A549 (cell line): ENCODE measurements at places on chromosomes 16 and 17.
A peak's percentile ranks its signal among the peaks of the same experiment; 100 is the strongest.

- no peak for DNase-seq
Measured at GRCh38 chr17:56177361-56177760, 24.1 kb downstream of the ANKFN1 start.

DNA sequence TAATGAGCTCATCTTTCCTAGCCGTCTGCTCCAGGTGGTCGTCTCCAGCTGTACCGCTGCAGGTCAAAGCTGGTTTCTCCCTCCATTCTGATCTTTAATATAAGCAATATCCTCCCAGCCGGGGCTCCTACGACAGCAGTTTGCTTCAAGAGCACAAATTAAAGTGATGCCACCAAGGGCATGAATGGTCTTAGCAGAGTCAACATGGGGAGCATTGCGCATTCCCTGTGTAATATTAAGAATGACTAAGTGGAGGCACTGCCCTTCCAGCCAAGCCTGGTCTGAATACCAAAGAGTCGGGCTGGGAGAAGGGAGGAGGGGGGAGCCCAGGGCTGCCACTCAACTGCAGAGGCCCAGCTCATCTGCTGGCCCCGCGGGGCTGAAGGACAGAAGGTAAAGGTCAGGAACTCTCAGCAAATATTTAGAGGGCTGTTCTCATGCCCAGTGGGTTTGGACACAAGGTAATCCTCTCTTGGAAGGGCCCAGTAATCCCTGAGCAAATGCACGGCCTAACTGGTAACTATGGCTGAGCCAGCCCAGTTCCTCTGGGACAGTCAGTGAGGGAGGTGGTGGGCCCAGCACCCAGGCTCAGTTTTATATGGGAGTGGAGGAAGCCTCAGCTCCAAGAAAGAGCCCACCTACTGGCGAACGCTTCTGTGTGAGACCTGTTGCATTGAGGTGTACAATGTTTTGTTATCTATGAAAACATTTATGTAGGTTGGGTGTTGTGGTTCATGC is 121.2 kb downstream of the IRX3 start:
- DNase-seq = peak; percentile 25

- no peak for DNase-seq
Measured at GRCh38 chr16:26149364-26150190, 457.8 kb downstream of the HS3ST4 start.

GRCh38 chr17:73749928-73750605 is 105.8 kb upstream of the SDK2 start:
- no peak for DNase-seq

- no peak for DNase-seq
Measured at GRCh38 chr17:81640011-81640410, 3.0 kb downstream of the TSPAN10 start.

DNA sequence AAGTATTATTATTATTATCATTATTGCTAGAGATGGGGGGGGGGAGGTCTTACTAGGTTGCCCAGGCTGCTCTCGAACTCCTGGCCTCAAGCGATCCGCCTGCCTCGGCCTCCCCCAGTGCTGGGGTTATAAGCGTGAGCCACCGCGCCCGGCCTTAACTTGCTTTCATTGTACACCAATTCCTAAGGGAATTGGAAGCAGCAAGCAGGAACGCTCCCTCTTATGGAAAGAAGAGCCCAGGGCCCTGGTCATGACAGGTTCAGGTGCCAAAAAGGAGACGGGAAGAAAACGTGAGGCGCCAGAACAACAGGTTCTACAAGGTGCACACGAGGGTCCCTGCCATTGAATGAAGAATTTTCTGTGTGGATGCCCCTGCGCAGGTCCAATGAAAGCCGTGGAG is 540 bp upstream of the RPL38 start:
- no peak for DNase-seq

GRCh38 chr17:59439262-59439661 is 107.8 kb downstream of the YPEL2 start:
- DNase-seq = no peak

GRCh38 chr16:2881783-2882649 is 999 bp upstream of the FLYWCH2 start:
- no peak for DNase-seq

DNA sequence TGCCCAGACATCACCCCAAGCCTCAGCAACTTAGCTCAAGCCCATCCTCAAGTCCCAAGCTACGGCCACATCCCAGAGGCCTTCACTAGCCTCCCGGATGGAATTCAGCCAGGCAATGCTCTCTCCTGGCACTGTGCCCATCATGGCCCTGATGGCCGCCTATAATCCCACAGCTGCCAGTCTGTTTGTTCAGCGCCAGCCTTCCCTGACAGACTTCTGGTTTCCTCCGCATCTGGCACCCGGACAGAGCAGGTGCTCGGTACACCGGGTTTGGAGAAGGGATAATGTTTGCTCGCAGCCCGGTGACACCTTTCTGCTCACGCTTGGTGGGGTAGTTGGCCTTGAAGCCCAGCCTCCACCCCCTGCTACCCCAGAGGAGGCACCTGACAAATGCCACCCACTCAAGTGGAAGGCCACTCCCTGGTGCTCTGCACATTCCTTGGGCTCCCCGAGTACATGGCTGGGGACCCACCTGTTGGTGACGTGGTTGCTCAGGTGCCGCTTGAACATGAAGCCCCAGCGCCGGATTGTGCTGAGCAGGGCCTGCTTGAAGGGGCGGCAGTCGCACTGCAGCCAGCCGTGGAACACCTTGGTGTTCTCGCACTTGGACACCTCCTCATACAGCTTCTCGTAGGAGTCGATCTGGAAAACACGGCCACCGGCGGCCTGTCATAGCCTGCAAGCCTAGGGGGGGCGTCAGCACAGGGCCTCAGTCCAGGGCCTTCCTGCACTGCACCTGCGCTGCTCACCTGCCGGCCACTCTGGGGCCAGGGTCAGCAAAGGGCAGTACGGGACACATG is 47.1 kb downstream of the DNAH17 start:
- DNase-seq = no peak

- no peak for DNase-seq
Measured at GRCh38 chr17:66514227-66514806, 211.9 kb downstream of the PRKCA start.

DNA sequence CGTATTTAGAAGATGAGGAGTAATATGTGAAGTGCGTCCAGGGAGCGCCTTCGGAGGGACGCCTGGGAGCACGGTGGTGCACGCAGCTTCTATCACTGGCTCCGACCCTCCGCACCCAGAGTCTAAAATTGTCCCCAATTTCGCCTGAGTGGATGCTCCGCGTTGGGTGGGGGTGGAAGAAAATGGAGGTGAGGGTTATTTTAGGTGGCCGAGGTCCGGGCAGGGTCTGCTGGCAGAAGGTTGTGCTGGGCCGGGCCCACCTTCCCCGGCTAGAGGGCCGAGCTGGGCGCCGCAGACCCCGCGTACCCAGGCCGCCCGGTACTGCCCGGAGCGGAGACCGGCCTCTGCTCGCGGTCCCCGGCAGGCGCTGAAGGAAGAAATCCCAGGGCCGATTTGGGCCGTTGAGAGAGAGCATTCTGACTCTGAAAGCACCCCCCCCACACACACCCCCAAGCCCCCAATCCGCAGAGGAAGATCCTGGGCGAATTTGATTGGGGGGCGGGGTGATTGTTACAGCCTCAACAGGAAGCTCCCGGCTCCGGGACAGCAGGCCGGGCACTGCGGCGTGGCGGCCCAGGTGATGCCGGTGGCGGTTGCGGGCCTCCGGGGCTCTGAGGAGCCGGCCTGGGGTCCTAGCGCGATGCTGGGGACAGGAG is 3.0 kb downstream of the BAHCC1 start:
- DNase-seq = peak; percentile 58

- no peak for DNase-seq
Measured at GRCh38 chr16:10594312-10594950, 14.0 kb upstream of the EMP2 start.

DNA sequence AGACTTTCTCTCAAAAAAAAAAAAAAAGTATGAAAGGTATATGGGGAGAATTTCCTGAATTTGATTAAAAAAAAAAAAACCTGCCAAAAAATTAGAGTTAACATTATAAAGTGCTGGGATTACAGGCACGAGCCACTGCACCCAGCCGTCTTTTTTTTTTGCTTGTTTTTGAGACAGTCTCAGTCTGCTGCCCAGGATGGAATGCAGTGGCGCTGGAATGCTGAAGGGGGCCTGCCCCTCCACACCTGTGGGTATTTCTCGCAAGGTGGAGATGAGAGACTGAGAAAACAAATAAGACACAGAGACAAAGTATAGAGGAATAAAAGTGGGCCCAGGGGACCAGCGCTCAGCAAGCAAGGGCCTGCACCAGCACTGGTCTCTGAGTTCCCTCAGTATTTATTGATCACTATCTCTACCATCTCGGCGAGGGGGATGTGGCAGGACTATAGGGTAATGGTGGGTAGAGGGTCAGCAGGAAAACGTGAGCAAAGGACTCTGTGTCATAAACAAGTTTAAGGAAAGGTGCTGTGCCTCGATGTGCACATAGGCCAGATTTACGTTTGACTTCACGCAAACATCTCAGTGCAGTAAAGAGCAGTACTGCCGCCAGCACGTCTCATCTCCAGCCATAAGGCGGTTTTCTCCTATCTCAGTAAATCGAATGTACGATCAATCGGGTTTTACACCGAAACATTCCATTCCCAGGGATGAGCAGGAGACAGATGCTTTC is 117.2 kb downstream of the GOSR1 start:
- DNase-seq = no peak

DNA sequence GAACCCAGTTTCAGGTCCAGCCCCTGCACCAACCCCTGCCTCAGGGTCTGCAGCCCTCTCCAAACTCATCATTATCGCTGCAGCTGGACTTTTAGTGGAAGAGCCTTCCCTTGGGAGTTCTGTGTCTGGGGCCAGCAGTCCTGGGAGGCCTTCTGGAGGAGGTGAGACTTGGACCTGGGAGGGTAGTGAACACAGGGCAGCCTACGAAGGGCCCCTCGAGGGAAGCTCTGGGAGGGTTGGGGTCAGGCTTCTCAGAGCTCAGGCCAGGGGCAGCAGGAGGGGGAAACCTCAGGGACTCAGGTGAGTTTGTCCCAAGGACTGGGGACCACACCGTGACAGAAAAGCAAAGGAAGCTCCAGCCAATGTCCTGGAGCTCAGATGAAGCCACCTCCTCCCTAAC is 11.3 kb upstream of the SRRM2 start:
- no peak for DNase-seq

DNA sequence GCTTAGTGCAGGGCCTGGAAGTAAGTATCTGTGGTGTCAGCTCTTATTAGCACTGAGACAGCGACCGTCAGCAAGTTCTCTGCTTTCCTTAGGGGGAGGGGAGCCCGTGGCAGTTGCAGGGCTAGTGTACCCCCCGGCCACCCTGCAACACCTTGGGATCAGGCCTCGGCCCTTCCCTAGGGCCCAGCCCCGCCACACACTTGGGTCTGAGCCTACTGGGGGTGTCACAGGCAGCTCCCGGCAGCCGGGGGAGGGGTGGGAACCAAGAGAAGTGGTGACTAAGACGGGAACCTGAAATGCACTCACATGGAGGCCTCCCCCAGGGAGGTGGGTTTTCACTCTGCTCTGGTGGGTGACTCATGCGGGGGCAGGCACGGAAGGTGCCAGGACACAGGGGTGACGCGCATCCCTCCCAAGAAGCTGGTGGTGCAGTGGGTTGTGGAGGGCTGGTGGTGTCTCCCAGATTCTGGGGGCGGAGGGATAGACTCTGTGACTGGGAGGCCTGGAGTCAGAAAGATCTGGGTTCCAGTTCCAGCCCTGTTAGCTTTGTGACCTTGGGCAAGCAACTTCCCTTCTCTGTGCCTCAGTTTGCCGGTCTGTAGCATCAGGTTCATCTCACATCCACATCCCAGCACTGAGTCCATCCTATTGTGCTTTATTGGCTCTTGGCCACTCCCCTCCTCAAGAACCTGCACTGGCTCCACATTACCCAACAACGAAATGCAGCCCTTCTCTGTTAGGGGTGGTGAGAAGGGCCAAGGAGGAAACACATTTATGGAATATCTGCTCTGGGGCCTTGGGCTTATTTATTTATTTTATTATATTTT is 44.5 kb downstream of the LAT start:
- DNase-seq = peak; percentile 25
